ENCODE measurements at places on chromosomes 3 and 15.

DNA sequence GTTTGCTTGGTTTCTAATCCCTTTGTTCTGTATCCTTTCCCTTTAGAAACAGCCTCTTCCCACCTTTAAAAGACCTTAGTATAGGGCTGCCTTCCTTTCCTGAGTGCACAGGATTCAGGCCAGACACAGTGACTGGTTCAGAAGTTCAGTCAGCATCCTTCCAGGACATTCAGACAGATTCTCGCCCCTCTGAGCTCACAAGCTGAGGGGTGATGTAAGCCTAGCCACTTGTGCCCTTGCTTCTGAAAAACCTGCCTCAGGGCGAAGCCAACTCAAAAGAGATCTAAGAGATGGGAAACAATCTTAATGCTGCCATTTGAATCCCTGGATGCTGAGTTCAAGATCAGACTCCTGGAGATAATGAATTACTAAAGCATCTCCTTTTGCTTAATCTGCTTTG lies 6.7 kb upstream of the NSMCE3 start:
- DNase-seq, result no peak

DNA sequence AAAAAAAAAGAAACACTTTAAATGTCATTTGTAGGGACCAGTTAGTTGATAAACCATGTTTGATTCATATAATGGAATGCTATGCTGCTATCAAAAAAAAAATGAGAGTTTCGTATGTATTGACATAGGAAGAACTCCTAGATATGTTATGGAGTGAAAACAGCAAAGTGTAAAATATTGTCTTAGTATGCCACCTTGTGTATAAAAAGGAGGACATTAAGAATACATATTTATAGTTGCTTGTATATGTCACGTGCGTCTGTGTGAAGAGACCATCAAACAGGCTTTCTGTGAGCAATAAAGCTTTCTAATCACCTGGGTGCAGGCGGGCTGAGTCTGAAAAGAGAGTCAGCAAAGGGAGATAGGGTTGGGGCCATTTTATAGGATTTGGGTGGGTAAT lies 39.5 kb downstream of the KBTBD8 start:
- DNase-seq, result no peak

DNA sequence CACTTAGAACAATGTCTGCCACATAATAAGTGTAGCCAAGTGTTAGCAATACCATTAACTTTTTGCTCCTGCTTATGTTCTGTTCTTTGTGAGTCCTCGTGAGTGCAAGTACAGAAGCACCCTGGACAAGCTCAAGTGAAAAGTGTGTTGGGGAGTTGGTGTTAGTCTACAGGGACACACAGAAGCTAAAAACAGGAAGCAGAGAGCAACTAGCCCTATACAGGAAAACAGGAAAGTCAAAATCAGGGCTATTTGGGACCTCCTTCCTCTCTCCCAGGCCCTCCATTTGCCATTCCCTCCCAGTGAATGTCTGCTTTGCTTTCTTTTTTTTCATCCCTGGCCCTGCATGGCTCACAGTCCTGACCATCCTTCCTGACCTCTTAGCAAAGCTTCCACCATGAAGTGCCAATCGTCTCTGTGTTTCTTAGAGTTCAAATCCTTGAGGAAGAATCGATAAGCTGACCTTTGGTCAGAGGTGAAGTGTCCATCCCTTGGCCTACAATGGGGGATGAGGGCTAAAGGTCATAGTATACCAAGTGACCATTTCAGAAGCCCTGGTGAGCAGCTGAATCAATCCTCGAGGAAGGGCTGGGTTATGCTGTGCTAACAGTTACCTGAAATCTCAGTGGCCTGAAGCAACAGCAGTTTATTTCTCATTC lies 328.2 kb downstream of the SHQ1 start:
- no peak for DNase-seq

DNA sequence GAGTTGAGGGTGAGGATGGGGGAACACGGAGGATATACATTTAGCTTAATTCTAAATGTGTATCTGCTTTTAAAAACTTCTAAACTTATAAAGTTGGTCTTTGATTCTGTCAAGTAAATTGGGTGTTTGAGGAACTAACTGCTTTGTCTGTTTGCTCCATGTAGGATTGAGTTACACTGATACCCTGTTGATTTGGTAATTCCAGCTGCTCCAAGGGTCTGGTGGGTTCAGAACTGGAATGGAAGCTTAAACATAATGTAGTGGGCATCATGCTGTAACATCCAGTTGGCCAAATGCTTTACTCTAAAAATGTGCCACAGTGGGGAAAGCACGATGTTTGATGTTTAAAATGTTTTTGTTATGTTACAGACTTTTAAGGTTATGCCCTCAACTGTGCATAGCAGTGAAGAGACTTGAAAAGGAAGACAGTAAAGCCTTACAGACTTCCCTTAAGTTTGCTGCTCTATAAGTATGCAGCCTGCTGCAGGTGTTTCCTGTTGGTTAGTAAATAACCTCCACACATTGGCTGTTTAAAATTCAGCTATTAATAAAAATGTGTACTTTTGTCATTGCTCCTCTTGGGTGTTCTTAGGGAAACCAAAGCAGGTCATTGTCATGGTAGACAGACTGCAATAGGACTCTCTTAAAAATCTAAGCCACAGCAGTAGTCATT lies 5.9 kb upstream of the EDEM1 start:
- no peak for DNase-seq

GRCh38 chr3:155648013-155648591 lies 96.8 kb downstream of the PLCH1 start:
- DNase-seq, result no peak

- no peak for DNase-seq
Measured at GRCh38 chr3:50333744-50334328, 5.8 kb upstream of the TUSC2 start.

DNA sequence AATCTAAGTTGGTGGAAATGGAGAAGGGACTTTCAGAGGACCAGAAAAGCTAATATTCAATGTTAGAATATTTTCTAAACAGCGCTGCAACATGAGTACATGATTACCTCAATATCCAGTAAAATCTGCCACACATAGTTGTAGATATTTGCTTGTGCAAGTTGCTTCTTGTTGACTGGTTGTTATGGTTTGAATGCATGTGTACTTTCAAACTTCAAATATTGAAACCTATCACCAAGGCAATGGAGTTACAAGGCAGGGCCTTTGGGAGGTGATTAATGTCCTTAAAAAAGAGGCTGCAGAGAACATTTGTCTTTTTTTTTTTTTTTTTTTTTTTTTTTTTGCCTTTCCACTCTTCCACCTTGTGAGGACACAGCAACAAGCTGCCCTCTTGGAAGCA lies 49.9 kb downstream of the TMCO5A start:
- no peak for DNase-seq

GRCh38 chr15:98878862-98879261 lies 128.7 kb downstream of the PGPEP1L start:
- no peak for DNase-seq

GRCh38 chr15:77993374-77993911 lies 84.1 kb downstream of the TBC1D2B start:
- no peak for DNase-seq

- DNase-seq, result no peak
Measured at GRCh38 chr3:8341821-8342247, 159.8 kb upstream of the LMCD1 start.

DNA sequence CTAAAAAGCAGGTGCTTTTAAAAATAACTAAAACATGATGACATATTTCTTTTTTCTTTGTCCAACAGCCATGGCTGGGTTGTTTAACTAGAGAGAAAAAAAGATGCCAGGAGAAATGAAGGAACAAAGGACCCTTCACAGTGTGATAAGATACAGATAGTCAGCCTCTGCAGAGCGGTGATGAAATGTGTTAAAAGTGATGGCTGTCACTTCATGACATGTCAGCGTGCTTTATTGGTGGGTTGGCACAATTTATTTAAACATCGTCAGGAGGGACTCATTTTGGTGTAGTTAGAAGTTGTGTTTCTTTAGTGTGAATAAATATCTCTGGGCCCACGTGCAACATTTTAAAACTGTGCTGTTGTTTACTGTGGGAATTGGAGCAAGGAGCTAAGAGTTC lies 887.4 kb upstream of the CFAP20DC start:
- no peak for DNase-seq

- DNase-seq, result no peak
Measured at GRCh38 chr3:170511371-170511770, 74.5 kb downstream of the SLC7A14 start.
